ENCODE measurements at places on chromosomes 13 and 19.

- no peak for DNase-seq
Observed at GRCh38 chr19:17339088-17339741, 1.9 kb downstream of the GTPBP3 start.

DNA sequence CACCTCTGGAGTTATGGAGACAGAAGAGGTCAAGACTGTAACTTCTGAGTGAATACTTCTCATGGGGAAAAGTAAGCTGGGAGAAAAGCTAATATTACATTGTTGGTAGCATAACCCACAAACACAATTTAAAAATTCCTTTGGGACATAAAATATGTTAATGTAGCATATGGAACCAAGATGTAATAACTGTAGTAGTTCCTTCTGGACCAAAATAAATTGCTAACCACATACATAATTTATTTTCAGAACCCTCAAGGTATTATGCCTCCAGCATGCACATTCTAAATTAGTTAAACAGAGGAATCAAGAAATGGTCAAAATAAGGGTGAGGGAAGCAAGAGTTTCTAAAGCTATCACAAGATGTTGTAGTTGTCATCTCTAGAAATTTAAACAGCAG lies 4.8 kb upstream of the RNF17 start:
- no peak for DNase-seq

DNA sequence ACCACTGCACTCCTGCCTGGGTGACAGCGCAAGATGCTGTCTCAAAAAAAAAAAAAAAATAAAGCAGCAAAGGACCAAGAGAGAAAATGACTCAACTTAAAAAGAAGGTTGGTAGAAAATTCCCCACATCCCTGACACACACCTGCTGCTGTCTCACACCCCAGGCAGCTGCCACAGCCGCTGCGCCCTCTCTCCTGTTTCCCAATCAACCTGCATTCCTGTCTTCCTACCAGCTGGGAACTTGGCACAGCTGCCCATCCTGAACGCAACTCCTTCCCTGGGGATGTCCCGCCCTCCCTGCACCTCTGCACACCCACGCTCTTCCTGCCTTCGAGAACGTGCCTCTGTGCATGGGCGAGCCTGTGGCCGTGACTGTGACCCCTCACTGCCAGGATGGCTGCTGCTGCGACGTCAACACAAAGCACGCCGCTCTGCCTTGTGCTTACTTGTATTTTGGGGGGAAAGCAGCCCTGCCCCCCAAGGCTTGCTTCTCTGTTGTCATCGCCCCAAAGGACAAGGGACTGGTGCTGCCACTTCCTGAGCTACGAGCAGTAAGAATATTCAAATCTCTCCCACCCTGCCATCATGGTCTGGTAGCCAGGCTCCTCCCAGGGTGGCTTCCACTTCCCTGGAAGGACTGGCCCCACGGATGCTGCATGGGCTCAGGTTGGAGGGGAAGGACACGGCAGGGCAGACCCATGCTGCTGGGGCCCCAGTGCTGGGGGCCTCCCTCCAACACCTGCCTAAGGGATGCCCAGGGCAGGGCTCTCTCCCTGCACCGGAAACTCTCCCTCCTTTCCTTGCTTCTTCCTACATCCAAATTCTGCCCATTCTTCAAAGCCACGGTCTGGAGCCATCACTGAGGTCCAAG lies 20.7 kb downstream of the SH3GL1 start:
- DNase-seq: peak; percentile 61

GRCh38 chr13:114249077-114249476 lies 14.4 kb downstream of the CDC16 start:
- DNase-seq: no peak

- peak; percentile 20 for DNase-seq
Observed at GRCh38 chr19:46616631-46617322, 8.1 kb downstream of the PTGIR start.

DNA sequence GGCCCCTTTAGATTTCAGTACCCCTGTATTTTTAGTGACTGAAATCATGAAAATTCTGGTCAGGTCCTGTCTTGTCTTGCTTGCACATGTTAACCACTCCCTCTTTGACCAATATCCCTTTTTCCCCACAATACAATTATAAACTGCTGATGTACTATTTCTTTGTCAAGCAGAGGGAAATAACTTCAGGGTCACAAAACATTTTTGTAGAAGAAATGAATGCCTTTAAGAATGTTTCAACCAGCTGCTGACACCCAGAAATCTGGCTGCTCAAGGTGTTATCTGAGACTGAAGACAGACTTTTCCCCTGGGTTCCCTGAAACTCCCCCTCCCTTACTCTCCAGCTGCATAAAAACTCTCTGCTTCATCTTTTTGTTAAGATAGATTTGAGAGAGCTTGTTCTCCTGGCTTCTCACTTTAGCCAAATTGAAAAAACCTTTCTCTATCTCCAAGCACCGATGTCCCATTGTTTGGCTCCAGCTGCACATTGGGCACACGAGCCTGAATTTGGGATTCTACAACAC lies 18.4 kb upstream of the ACOD1 start:
- no peak for DNase-seq

DNA sequence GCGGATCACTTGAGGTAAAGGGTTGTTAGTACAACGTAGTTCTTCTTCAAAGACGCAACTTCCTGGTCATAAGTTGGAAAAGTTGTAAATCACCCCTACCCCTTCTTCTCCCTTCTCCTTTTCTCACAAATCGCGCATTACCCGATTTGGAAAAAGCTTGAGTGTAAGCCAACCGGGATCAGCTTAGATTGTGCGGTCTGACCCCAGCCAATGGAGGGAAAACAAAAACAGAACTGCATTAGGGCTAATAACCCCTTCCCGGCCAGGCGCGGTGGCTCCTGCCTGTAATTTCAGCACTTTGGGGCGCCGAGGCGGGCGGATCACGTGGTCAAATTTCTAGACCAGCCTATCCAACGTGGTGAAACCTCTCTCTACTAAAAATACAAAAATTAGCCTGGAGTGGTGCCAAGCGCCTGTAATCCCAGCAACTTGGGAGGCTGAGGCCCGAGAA lies 806 bp downstream of the ZNF90 start:
- DNase-seq: no peak

- no peak for DNase-seq
Observed at GRCh38 chr13:48000559-48001113, 437 bp downstream of the SUCLA2 start.

DNA sequence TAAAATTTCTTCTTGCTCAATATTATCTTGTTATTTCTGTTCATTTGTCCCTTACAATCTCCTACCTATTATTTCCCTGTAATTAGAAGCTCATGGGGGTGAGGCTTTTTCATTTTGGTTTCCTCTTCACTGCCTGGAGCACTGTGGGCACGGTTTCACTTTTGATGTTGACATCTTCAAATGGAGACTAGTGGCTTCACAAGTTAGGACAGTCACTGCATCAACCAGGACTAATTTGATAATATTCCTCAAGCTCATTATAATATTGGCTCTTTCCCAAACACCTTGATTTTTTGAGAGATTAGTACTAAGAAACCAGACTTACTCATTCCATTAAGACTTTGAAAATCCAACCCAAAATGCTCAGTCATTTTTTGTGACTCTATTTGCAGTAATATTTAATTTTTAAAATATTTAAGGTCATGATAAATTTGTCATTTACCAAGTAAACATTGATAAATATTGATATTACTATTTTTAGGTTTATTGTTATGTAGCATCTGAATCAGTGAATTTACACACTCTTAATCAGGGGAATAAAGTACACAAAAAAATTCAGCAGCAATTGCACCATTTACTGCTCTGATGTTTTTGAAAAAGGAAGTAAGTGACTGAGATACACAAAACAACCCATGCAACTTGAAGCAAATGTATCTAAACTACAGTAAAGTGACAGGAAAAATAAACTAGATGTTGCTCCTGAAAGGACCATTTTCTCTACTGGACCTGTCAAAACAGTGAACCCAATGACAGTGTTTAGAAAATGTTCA lies 28.8 kb upstream of the RCBTB2 start:
- no peak for DNase-seq

DNA sequence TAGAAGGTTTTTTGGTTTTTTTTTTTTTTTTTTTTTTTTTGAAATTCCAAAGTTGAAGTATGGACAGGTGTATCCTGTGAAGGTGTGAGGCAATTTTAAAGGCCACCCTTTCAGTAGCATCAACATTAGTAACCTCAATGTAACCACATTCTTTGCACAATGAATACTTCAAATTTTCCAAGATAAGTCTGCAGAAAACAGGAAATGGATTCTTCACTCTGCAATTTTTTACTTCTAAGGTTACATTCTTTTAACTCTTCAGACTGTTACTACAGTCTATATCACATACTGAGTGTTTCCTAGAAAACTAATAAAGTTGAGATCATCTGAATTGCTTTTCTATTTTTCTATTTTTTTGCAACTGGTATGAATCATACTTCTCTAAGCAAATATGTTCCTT lies 569.0 kb upstream of the GPC6 start:
- DNase-seq: no peak

GRCh38 chr19:43901395-43902390 lies 33.4 kb downstream of the ZNF45 start:
- DNase-seq: no peak

DNA sequence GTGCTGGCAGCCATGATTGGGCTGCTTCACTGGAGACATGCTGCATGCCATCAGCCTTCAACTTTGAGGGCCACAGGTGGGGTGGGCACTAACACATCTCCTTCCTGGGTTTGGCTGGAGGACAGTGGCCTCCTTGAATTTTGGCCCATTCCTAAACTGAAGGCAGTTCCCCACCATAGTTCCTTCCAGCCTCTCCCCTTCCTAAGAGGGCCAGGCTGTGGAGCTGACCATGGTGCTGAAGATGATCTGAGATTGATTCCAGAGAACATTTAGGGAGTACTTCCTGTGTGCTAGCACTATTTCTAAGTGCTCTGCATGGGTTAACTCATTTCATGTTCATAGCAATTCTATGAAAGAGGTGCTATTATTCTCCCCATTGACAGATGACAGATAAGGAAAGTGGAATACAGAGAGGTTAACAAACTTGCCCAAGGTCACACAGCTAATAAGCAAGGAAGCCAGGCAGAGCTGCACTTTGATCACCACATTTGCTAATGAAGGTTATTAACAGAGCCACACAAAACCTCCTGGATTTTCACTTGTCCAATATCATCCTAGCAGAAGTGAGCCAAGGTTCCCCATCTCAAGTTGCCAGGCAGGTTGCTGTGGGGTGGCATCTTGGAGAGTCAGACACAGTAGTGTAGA lies 175.3 kb downstream of the ZIC5 start:
- peak; percentile 21 for DNase-seq

- no peak for DNase-seq
Observed at GRCh38 chr19:3361384-3362216, 4.8 kb upstream of the NFIC start.

DNA sequence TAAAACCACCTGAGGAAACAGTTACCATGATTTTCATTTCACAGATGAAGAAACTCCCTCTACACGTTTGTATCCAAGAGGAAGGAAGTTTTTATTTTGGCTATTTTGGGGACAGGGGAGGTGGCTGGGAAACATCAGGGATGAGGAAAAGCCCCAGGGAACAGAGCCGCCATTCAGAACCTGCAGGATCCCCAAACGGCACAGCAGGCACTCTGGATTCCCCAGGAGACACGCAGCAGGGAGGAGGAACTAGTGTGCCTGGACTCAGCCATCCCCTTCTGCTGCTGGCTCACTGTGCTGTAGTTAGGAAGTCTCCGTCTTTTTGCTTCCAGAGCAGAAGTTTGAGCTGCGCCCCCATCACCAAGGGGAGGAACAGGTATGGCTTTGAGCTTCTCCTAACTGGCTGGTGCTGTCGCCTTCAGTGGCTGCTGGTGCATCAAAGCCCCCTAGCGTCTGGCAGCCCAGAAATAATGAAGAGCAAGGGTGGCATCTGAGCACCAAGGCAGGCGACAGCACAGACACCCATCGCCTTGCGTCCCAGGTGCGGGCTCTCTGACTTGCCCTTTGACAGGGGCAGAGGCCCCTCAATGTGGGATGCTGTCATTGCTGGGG lies 4.2 kb downstream of the NAPA start:
- no peak for DNase-seq

GRCh38 chr19:15260939-15261338 lies 28.7 kb upstream of the EPHX3 start:
- no peak for DNase-seq

DNA sequence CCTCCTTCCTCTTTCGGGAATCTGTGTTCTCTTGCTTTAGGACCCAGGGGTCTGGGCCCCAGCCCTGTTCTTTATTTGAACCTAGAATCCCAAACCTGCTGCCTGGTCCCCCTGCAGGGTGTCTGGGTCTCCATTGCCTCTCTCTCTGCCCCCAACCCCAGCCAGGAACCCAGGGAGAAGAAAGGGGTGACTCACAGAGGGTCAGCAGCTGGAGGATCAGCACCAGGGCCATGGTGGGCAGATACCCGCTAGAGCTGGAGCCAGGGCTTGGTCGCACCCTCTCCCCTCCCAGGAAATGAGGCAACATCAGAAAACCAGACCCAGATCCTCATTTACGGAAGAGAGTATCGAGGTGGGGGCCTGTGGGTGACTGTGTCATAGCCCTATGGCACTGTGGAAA lies at the start of gene OSCAR:
Gene OSCAR (minus strand): TSS at position 243 of the 400 bp plus-strand sequence. CDS start 11 bp downstream, at position 232.
- no peak for DNase-seq

DNA sequence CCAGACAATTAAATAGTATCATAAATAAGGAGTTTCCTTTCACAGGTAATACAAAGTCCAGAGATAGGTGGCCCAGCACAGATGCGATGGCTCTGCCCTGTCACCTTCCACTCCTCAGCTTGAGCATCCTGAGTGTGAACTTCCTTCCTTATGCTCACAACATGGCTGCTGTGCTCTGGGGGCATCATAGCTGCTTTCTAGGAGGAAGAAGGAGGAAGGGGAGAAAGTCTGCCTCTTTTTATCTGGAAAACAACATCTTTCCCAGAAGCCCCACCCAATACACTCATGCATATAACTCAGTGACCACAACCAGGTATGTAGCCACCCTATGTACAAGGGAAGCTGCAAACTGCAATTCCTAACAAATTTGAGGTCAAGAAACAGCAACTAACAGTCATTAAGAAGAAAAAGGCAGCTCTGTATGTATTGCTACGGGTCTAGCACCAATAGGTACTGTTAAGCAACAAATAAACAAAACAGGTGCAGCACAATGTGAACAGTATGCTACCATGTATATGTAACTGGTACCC lies 201.2 kb upstream of the UBL3 start:
- no peak for DNase-seq

- no peak for DNase-seq
Observed at GRCh38 chr19:21593934-21594820, 88.8 kb downstream of the ZNF429 start.

DNA sequence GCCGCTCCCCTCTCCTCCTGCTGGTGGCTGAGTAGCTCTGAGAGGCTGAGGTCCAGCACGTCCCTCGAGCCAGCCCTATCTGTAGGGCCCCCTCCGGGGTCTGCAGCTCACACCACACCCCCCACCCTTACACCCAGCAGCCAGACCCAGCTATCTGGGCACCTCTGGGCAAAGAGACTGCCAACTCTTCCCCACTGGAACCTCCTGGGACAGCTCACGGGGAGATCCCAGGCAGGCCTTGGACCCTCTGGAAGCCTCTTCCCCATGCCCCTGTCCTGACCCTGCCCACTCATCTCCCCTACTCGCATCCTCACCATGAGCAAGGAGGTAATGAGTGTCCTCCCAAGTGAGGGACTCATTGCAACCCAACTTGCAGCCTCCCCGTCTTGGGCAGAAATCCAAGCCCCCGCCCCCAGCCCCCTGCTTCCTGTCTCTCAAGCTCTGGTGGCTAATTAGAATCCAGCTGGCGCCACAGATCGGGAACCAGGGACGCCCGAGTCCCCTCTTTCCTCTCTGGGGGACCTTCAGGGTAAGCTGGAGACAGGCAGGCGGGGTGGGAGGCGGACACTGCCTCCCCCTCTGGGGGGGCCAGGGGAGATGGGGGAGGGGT lies 22.1 kb downstream of the ADGRL1 start:
- DNase-seq: no peak
